ENCODE measurements at places on chromosomes 12 and 14. TPM values are rescaled to one million over a fixed set of nuclear protein-coding genes. Genes with fewer than 3 reads are reported as not detected.
A peak's percentile ranks its signal among the peaks of the same experiment; 100 is the strongest.

The KLHL33 gene
- total RNA-seq: not detected

- H3K27ac ChIP-seq: no peak overlapping the region
- no peak overlapping the region for H3K4me3 ChIP-seq
- no peak for DNase-seq
- no peaks in the 10 kb centered on the region for H3K4me1 ChIP-seq
- no peaks in the 10 kb centered on the region for H3K36me3 ChIP-seq
- H3K27me3 ChIP-seq: no peaks in the 10 kb centered on the region
Observed at GRCh38 chr12:125634813-125635212, 569.6 kb downstream of the AACS start.

The PCNX1 gene
- 32.5 TPM for total RNA-seq

The SSTR1 gene
- total RNA-seq: 17.6 TPM

GRCh38 chr12:53806721-53807120 lies 54.9 kb upstream of the CISTR start:
- no peak for DNase-seq
- H3K4me3 ChIP-seq: no peak overlapping the region
- no peaks in the 10 kb centered on the region for H3K36me3 ChIP-seq
- no peaks in the 10 kb centered on the region for H3K4me1 ChIP-seq

DNA sequence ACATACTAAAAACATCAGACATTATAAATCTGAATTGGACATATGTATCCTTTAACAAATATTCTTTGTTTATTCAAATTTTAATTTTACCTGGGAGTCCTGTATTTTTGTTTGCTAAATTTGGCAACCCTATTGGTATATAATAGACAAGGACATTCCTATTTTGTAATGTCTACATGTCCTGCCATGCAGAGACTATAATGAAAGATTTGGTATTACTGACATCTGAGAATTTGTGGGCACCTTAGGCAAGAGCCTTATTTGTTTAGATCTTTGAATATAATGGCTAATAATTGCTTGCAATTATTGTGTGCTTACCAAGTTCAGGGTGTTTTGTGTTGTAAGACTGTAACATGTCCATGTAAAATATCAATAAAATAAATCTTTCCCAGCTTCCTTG lies 334.4 kb downstream of the KCNH5 start:
- no peak overlapping the region for H3K27ac ChIP-seq
- H3K36me3 ChIP-seq: no peaks in the 10 kb centered on the region
- DNase-seq: no peak

GRCh38 chr14:105272623-105273022 lies 24.3 kb downstream of the BTBD6 start:
- H3K36me3 ChIP-seq: no peaks in the 10 kb centered on the region
- no peaks in the 10 kb centered on the region for H3K4me1 ChIP-seq
- DNase-seq: no peak
- no peak overlapping the region for H3K27ac ChIP-seq
- no peak overlapping the region for H3K4me3 ChIP-seq

GRCh38 chr12:76318773-76319594 lies 29.2 kb downstream of the BBS10 start:
- H3K4me1 ChIP-seq: peaks cover 10% of the 10 kb centered on the region
- no peak overlapping the region for H3K27ac ChIP-seq
- H3K36me3 ChIP-seq: no peaks in the 10 kb centered on the region

DNA sequence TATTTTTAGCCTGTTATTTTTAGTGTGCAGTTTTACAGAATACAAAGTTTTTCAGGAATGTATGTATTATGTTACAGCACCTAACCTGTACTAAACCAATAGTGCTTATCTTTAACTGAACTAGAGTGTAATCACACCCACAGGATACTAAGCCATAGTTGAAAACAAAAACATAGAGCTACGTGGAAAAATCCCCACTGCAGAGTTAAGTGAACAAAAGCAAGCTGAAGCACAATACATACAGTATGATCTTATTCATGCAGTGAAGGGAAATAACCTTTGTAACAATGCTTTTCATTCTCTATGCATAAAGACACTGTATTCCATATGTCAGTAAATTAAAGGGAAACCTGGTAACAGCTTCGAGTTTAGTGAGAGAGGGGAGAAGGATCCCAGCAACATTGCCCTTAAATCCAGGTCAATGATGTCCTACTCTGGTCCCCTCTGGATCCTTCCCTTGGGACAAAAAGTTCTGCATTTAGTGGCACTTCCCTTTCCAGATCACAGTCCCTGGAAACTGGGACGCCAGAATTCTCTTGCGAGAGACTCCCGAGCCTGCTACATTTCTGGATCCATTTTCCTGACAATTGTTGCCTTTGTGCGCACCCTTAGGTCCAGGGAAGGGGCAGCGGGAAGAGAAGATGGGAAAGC lies 121.3 kb upstream of the CCND2 start:
- H3K36me3 ChIP-seq: no peaks in the 10 kb centered on the region
- no peak overlapping the region for H3K27ac ChIP-seq
- H3K27me3 ChIP-seq: no peaks in the 10 kb centered on the region
- no peak for DNase-seq
- no peaks in the 10 kb centered on the region for H3K4me1 ChIP-seq

The SCYL2 gene
- total RNA-seq: 42.9 TPM

GRCh38 chr14:68331426-68331825 lies 461.4 kb downstream of the ZFP36L1 start:
- H3K27me3 ChIP-seq: no peaks in the 10 kb centered on the region
- no peak overlapping the region for H3K27ac ChIP-seq
- no peaks in the 10 kb centered on the region for H3K4me1 ChIP-seq
- H3K4me3 ChIP-seq: no peak overlapping the region
- no peak for DNase-seq
- no peaks in the 10 kb centered on the region for H3K36me3 ChIP-seq

GRCh38 chr14:21735639-21736307 lies 62.2 kb upstream of the OR4E1 start:
- no peak overlapping the region for H3K4me3 ChIP-seq
- no peak for DNase-seq
- no peak overlapping the region for H3K27ac ChIP-seq
- H3K36me3 ChIP-seq: no peaks in the 10 kb centered on the region
- no peaks in the 10 kb centered on the region for H3K4me1 ChIP-seq

The KRT6C gene
- total RNA-seq: not detected

The TMEM119 gene
- 93.2 TPM for total RNA-seq

DNA sequence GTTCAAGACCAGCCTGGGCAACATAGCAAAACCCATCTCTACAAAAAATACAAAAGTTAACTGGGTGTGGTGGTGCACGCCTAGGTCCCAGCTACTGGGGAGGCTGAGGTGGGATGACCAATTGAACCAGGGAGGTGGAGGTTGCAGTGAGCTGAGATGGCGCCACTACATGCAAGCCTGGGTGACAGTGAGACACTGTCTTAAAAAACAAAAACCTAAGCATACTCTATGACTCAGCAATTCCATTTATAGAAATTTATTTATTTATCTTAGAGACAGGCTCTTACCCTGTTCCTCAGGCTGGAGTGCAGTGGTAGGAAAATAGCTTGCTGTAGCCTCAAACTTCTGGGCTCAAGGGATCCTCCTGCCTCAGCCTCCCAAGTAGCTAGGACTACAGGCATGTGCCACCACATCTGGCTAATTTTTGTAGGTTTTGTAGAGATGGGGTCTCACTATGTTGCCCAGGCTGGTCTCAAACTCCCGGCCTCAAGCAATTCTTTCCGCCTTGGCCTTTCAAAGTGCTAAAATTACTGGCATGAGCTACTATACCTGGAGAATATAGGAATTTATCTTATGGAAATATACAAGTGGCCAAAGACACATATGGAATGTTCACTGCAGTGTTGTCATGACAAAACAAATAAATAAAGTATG lies 43.3 kb downstream of the NCKAP5L start:
- DNase-seq: peak; percentile 70
- H3K4me3 ChIP-seq: no peak overlapping the region
- peak overlapping the region; percentile 50 for H3K27ac ChIP-seq
- H3K27me3 ChIP-seq: no peaks in the 10 kb centered on the region

GRCh38 chr12:57111031-57111734 lies at the start of gene STAT6:
STAT6 (minus strand) TSS chr12:57111362; CDS start chr12:57108278, 3,084 bp downstream.
- peak; percentile 92 for DNase-seq
- peak within 1 kb of the TSS; percentile 98 for H3K27ac ChIP-seq
- H3K36me3 ChIP-seq: peaks cover 3% of the 10 kb centered on the region
- peak within 1 kb of the TSS; percentile 83 for H3K4me3 ChIP-seq

GRCh38 chr12:126051611-126052107 lies 986.4 kb downstream of the AACS start:
- H3K27me3 ChIP-seq: no peaks in the 10 kb centered on the region
- no peak overlapping the region for H3K27ac ChIP-seq
- no peak overlapping the region for H3K4me3 ChIP-seq
- H3K36me3 ChIP-seq: no peaks in the 10 kb centered on the region
- DNase-seq: peak; percentile 15

The PIANP gene
- not detected for total RNA-seq

DNA sequence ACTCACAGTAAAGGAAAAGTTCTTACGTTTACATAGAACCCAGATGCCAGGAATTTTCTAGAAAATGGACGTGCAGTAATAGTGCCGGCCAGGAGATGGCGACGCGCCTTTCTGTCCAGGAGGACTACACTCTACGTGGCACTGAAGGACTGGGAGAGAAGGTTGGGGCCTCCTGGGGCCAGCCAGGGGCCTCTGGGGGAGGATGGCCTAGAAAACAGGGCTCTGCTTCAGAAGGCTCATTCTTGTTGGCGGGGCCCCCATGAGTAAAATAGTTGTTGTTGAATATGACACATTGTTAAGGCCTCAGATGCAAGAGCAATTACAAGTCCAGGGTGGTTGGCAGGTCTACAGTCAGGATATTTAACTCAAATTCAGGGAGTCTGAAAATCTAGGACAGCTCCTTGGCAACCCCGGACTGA lies 120.1 kb upstream of the MAX start:
- H3K4me3 ChIP-seq: no peak overlapping the region
- peak; percentile 87 for DNase-seq
- no peaks in the 10 kb centered on the region for H3K27me3 ChIP-seq
- H3K27ac ChIP-seq: peak overlapping the region; percentile 61
- no peaks in the 10 kb centered on the region for H3K36me3 ChIP-seq

GRCh38 chr14:86933460-86933859 lies 1059.5 kb downstream of the GALC start:
- no peak overlapping the region for H3K27ac ChIP-seq
- no peaks in the 10 kb centered on the region for H3K36me3 ChIP-seq
- DNase-seq: no peak
- H3K4me3 ChIP-seq: no peak overlapping the region
- H3K4me1 ChIP-seq: no peaks in the 10 kb centered on the region

- DNase-seq: peak; percentile 88
- H3K27ac ChIP-seq: peak overlapping the region; percentile 82
- H3K4me1 ChIP-seq: peaks cover 49% of the 10 kb centered on the region
- no peak overlapping the region for H3K4me3 ChIP-seq
- H3K27me3 ChIP-seq: no peaks in the 10 kb centered on the region
Observed at GRCh38 chr14:55136241-55136640, 7.2 kb downstream of the LGALS3 start.

The DDN gene
- total RNA-seq: not detected

DNA sequence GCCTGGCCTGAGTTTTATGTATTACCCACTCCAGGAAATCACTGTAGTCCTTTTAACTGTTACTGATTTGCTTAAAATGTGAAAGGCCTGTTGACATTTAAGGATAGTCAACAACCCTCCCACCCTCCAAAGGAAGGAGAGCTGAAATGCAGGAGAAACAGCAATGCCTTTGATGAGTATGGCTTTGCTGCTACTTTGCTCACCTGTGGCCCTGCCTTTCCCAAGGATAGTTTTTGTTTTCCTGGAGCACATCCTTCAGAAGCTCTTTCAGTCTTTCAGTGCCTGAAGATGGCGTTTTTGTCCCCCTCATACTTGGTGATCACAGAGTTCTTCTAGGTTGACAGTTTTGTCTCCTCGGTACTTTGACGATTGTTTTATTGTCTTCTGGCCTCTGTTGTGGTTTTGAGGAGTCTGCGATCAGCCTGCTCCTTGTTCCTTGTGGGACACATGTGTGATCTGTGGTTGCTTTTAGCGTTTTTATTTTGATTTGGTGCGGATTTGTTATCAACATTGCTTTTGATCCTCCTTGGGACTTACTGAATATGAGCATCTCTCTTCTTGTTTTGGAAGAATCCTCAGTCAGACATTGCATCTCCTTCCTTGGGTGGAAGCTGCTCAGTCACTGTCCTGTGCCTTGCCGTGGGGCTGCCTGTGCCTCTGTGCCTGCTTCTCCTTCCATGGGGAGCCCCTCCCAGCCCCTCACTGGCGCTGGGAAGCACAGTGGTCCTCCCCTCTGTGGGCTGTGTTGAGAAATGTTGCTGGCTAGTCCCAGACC lies 17.2 kb downstream of the PACS2 start:
- H3K4me3 ChIP-seq: no peak overlapping the region
- no peak for DNase-seq
- H3K27me3 ChIP-seq: no peaks in the 10 kb centered on the region
- no peak overlapping the region for H3K27ac ChIP-seq

DNA sequence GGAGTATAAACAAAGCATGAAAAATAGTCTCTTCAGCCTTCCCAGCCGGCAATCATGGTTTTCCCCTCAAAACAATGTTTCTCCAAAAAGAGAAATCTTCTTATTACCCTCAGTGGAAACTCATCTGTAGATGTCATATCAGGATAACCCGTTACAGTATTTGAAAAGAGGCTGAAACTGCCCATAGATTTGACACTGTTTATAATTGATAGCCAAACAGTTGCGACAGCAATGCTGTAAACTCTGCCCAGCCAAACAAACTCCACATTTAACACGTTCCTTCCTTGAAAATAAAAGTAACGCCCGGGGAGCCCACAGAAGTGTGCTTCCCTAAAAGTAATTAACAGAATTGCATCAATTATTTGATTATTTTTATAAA lies 201.3 kb upstream of the FOXN3 start:
- peak; percentile 64 for DNase-seq
- peak overlapping the region; percentile 91 for H3K4me3 ChIP-seq
- peak overlapping the region; percentile 86 for H3K27ac ChIP-seq
- no peaks in the 10 kb centered on the region for H3K27me3 ChIP-seq
- H3K4me1 ChIP-seq: peaks cover 13% of the 10 kb centered on the region
- H3K36me3 ChIP-seq: no peaks in the 10 kb centered on the region

DNA sequence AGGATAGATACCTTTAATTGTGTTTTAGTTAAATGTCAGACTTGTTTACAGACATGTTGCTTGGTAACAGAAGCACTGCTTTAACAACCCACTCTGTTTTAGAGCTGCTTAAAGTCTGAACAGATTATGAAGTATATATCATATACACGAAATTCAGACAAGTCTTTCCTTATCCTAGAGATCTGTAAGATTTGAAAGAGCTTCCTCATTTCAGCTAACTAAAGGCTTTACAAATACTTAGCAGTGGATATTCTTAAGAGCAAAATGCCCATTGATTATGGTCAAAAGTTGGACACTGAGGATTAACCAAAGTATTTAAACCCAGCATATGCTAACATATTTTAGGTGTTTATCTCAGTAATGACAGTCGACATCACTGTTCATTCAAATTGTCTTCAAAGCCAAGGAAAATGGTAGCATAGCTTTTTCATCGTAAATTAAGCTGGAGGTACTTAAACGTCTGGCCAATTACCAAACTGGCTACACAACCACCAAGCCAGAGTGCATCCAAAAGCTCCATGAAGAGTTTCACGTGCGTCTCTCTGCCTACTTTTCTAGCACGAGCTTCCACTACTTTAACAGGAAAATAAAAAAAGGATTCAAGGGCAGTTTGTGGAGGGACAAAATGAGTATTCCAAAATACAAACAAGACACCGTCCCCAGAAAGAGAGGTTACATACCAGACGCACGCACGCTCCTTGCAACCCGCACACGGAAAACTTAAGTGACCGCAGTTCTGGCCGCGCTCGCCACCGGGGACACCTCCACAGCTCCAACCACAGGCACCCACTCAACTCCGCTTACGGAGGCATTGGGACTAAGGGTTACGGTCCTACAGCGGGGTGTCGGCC lies 565 bp downstream of the CEP83 start:
- peaks cover 10% of the 10 kb centered on the region for H3K4me1 ChIP-seq
- no peaks in the 10 kb centered on the region for H3K36me3 ChIP-seq
- H3K4me3 ChIP-seq: peak overlapping the region; percentile 93
- H3K27me3 ChIP-seq: no peaks in the 10 kb centered on the region
- H3K27ac ChIP-seq: peak overlapping the region; percentile 92

GRCh38 chr14:52998376-52999015 lies 47.6 kb upstream of the FERMT2 start:
- peak; percentile 95 for DNase-seq
- peak overlapping the region; percentile 65 for H3K27ac ChIP-seq
- H3K4me3 ChIP-seq: peak overlapping the region; percentile 20

Measured in GM23248 (cell line).